CD4-positive, alpha-beta T cell treated with Interleukin-10 for 1 hour (primary cell): ENCODE measurements at places on chromosomes 12 and 14.
A peak's percentile ranks its signal among the peaks of the same experiment; 100 is the strongest.

DNA sequence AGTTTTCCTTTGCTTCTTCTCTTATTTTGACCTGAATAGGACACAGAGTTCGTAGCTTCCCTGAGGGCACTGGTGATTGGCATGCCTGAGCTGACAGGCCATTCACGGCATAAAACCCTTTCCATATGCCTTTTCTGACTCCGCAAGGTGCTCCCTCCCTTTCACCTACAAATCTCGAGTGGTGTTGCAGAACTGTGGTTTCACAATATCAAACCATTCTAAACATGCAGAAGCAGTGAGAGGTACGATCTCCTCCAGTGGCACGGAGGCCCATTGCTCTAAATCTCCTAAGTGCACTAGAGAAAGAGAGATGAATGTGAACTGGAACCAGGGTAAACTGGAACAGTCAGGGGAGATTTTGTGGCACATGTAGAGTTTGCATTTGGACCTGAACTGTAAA lies 23.9 kb downstream of the CLSTN3 start:
- DNase-seq: no peak

DNA sequence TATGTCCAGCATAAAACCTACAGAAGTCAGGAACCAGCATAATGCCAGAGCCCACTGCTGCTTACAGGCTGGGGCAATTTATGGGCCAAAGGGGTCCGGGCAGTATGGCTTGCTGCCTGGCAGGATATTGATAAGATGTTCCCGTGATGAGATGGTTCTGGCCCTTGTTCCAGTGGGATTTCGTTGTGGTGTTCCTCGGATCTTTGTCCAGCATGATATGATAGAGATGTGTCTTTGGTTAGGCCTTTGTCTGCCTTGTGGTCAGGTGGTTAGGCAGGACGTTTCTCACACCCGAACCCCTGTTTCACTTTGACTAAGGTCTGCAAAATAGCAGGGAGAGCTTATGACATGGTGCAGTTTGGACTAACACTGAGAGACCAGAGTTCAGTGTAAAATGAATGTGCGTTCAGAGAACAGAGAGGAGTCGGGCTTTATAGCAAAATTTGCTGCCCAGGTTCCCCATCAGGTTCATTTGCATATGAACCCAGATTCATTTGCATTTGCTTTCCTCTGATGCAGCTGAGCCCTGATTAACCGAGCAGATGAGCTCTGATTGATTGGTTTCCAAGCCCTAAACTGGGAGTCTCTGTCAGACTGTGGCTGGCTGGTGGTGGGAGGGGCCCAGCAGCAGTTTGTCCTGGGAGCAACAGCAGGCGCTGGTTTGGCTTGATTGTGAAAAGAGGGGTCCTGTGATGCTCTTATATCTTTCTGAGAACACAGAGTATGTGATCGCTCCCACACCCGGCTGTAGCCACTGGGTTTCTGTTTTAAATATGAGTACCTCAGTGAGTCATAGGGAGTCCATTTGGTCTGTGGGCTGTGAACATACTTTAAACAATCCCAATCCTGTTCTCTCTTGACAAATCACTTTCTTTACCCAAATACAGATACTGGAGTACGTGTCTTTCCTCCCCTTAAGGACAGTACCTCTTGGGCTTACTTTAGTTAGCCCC lies 156.3 kb upstream of the PZP start:
- DNase-seq: peak; percentile 39

DNA sequence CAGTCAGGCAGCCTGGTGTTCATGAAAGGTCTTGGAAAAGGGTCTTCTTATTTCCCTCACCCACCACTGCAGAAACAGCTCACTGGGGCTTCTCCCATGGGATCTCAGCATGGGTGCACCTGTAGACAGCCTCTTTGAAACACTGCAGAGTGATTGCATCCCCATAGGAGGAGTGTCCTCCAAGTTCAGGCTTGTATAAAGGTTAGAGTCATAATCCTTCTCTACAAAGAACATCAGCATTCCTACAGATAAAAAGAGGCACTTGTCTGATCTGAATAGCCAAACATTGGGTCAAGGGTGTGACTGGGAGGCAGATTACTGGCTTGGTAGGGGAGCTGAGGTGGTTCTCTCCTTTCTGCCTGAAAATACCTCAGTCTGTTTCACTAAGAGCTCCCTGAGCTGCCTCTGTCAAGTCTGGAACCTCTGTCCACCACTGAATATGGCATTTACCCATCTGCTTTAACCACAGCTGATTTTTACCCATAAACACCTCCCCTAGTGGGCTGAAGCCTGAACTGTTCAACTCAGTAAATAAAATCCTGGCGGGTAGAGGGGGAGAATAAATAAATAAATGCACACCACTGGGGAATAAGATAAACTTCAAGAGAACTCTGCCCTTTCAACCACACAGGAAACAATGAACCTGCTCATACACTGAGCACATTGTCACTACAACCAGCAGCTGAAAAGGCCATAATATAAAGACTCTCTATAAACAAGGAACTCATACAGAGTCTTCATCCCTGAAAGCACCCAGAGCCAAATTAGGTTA lies 120.7 kb upstream of the SCAF11 start:
- no peak for DNase-seq

GRCh38 chr14:29763342-29763858 lies 164.2 kb downstream of the PRKD1 start:
- DNase-seq: no peak

DNA sequence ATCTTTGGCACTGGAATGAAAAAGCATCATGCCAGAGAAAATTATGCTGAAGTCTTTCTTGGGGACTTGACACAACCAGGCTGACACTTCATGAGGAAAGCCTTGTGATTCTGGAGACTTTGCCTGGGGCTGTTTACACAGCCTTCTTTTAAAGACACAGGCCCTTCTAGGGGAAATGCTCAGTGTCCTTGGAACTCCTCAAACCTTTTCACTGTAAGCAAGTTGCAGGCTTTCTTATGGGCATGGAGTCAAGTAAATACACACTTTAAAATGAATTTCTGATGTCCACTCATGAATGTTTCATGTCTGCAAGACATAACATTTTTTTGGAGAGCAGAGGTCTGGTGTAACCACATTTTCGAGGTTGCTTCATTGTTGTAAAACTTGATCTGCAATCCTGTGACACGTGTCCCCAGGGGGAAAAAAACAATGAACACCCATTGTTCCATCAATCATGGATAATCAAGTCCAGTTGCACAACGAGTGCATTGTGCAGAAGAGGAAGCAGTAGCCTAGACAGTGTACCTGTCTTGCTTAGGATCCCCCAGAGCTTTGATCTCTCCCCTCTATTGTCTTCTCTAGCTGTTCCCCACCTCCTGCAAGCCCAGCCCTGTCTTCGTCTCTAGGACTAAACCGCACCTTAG lies 155.1 kb upstream of the PRICKLE1 start:
- no peak for DNase-seq

DNA sequence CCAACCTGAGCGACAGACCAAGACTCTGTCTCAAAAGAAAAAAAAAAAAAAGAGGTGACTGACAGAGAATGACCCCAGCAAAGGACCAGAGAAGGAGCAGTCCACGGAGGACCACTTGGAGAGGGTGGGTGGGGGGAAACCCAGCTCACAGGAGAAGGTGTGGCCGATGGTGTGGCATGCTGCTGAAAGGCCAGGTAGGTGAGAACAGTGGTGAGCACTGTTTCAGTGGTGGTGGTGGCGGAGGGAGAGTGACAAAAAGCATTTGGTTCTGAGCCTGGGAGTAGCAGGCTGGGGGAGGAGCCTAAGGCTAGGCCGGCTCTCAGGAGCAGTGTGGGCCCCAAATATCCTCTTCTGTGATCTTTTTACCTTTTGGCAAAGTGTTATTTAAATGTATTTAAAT lies 63.8 kb downstream of the IRF2BPL start:
- DNase-seq: no peak

GRCh38 chr14:21680072-21680471 lies 6.5 kb upstream of the OR4E1 start:
- no peak for DNase-seq

GRCh38 chr12:39272871-39273655 lies 169.9 kb downstream of the KIF21A start:
- peak; percentile 47 for DNase-seq

DNA sequence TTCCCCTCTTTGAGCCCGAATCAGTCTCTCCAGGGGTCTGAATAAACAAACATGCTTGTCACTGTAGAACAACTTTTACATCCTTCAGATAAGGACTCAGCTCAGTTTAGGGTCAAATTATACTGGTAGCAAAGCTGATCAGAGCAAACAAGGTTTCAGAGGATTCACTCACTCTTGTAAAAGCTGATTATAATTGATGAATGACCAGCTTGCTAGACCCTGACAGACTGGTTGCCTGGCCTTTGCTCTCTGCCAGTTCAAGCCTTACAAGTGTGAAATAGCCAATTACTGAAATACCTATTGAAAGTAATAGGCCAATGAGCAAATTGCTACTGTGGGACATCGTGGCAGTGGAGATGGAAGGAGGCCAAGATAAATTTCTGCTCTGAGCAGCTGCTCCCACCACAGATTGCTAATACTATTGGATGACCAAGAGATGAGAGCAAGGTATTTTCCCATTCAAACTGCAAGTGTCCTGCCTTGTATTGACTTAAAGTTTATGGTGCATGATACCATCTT lies 177.6 kb downstream of the PDZRN4 start:
- no peak for DNase-seq

- DNase-seq: no peak
These were observed 45.5 kb upstream of the RERGL start for GRCh38 chr12:18135509-18135908.

DNA sequence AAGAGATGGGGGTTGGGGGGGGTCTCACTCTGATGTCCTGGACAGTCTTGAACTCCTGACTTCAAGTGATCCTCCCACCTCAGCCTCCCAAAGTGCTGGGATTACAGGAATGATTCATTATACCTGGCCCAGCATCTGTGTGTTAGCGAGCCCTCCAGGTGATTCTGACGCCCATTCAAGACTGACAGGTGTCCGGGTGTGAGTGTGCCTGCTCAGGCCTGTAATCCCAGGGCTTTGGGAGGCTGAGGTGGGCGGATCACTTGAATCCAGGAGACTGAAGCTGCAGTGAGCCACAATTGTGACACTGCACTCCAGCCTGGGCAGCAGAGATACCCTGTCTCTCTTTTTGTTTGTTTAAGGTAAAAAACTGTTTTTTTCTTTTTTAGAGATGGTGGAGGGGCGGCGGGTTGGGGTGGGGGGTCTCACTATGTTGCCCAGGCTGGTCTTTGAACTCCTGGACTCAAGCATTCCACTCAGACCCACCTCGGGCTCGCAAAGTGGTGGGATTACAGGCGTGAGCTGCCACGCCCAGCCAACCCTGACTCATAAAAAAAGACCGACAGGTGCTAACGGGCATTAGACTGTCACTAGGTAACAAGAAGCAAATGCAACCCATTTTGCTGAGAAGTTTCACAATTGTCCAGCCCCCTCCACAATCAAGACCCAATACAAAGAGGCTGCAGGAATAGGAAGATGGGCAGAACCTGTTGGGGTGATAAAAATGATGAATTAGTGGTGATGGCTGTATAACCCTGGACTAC lies 4.7 kb downstream of the VSIG10 start:
- DNase-seq: no peak

GRCh38 chr12:132899033-132899432 lies 11.6 kb upstream of the CHFR start:
- DNase-seq: no peak

GRCh38 chr14:97077253-97077653 lies 280.1 kb downstream of the VRK1 start:
- peak; percentile 23 for DNase-seq

- DNase-seq: no peak
These were observed 11.2 kb downstream of the BCAT1 start for GRCh38 chr12:24937553-24938244.

GRCh38 chr14:106248321-106249192 lies 722.2 kb downstream of the TMEM121 start:
- no peak for DNase-seq

DNA sequence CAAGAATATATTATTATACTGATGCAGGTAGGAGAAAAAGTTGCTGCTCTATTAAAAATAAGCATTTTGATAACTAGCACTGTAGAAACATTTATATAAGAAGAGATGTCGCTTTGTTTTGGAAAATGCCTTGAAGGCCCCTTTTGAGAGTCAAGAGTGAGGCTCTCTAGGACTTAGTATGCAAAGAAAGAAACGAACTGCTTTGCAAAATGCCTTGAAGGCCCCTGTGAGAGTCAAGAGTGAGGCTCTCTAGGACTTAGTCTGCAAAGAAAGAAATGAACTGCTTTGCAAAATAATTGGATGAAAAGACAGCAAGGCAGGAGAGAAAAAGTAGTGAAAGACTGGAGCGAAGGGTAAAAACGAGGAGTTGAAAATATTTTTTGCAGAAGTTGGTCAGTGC lies 65.9 kb downstream of the AVPR1A start:
- DNase-seq: no peak

- no peak for DNase-seq
These were observed 23.7 kb downstream of the VTI1B start for GRCh38 chr14:67650694-67651093.

DNA sequence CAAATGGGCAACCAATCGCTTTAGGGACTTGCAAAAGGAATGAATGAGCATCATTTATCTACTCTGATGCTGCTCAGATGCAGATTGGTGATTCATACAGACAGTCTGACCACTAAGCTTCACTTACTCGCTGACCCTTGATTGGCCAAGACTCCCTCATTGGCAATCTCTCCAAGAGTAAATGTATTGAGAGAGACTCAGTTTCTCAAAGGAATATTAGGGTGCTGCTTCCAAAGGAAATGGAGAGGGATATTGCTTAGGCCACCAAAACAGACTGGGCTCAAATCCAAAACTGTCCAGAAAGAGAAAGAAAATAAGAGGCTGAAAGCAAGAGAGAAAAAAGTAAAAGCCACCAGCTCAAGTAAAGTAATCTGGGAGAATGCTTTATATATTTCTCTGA lies 785.2 kb downstream of the GALC start:
- no peak for DNase-seq

DNA sequence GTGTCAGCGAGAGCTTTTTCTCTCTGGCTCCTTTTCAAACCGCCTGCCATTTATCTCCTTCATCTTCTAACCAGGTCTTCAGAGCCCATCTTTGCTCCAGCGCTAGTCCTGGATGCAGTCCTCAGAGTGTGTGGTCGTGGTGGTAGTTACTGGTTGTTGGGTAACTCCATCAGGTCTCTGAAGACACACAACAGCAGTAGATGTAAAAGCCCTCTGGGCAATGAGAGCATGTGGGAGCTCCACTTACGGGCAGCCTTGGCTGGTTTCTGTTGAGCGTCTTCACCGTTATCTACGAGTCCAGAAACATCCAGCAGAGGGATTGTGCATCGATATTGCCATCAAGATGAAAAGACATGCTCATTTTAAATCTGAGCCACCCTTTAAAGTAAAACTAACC lies 61.2 kb downstream of the FBXL14 start:
- peak; percentile 35 for DNase-seq

DNA sequence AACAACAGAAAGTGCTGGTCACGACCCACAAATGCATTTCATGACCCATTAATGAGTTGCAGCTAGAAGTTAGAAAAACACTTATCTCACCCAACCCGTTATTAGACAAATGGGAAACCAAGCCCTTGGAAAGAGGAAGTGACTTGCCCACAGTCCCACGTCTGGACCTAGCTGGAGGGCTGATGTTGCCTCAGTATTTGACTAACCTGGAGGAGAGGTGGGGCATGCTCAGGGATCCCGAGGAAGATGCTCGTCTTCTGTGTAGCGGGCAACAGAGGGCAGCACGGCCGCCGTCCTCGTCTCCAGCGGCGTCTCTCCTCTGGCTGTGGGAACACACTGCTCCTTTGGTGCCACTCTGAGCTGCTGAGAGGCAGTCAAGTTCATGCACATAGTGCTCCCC lies 12.7 kb downstream of the CCND2 start:
- DNase-seq: no peak

- no peak for DNase-seq
These were observed 36.9 kb downstream of the BCL2L14 start for GRCh38 chr12:12107678-12108077.

GRCh38 chr14:88868558-88869159 lies 44.2 kb downstream of the TTC8 start:
- DNase-seq: peak; percentile 24
